Skin of body (tissue), 3 donors: ENCODE measurements at places on chromosomes 12 and 14.
A peak's percentile ranks its signal among the peaks of the same experiment; 100 is the strongest.

- peak; percentile 66 for DNase-seq
Observed at GRCh38 chr12:89051065-89051677, 301.1 kb downstream of the DUSP6 start.

GRCh38 chr12:66050610-66051009 lies 79.9 kb downstream of the LLPH start:
- no peak for DNase-seq

DNA sequence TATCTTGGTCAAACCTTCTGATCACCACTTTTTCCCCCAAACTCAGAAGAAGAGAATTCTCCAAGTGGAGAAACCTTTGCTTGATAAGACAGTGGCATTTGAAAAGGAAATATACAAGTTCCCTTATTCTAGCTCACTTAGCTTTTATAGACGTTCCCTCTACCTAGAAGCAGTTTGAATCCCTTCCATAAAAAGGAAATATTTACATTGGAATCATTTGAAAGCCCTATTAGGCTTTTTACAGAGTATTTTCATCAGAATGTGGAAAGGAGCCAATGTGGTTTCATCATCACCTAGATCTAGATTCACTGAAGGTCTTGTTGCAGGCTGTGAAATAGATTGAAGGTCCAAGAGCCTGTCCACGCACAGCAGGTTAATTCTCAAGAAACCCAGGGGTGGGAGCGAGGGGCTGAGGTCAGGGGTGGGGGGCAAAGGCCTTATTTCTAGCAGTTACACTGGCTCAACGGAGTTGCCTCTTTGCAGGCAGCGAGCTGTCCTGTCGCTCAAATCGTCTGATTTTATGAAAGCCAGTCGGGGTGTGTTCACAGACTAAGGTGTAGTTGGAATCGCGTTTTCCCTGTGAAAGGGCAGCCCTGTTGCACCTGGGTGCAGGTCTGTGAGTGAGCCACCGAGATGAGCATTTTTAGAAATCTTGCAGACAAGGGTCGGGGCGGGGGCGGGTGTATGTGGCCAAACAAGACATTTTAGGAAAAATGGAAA lies 45.6 kb downstream of the AACS start:
- DNase-seq, result no peak

GRCh38 chr14:40417777-40418401 lies 985.7 kb upstream of the FBXO33 start:
- no peak for DNase-seq

- no peak for DNase-seq
Observed at GRCh38 chr14:101120641-101121507, 217.4 kb upstream of the RTL1 start.
